ENCODE measurements at places on chromosomes 4 and X. TPM values are rescaled to one million over a fixed set of nuclear protein-coding genes. Genes with fewer than 3 reads are reported as not detected.
A peak's percentile ranks its signal among the peaks of the same experiment; 100 is the strongest.

DNA sequence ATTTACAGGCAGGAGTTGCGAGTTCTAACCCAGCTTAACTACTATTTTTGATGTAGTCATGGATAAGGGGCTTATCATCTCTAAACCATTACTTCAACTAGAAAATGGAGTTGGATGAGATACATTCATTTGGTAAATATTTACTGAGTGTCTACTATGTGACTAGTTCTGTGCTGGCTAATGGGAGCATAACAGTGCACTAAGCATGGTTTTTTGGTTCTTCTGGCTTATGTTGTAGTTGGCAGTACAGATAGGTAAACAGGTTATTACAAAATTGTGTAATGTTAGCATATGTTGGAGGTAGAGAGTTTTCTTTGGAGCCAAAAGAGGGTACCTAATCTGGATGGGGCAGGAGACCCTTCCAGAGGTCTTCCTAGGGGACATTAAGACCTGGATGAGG, 25.8 kb upstream of the PI4K2B start:
- H3K36me3 ChIP-seq, result no peaks in the 10 kb centered on the region
- H3K27ac ChIP-seq, result no peak overlapping the region
- no peaks in the 10 kb centered on the region for H3K27me3 ChIP-seq
- DNase-seq, result no peak
- no peak overlapping the region for H3K4me3 ChIP-seq
- H3K4me1 ChIP-seq, result no peaks in the 10 kb centered on the region

GRCh38 chrX:68365341-68365740, 68.0 kb downstream of the OPHN1 start:
- no peak overlapping the region for H3K27ac ChIP-seq
- H3K4me1 ChIP-seq, result no peaks in the 10 kb centered on the region
- no peaks in the 10 kb centered on the region for H3K27me3 ChIP-seq
- H3K4me3 ChIP-seq, result no peak overlapping the region
- DNase-seq, result no peak

DNA sequence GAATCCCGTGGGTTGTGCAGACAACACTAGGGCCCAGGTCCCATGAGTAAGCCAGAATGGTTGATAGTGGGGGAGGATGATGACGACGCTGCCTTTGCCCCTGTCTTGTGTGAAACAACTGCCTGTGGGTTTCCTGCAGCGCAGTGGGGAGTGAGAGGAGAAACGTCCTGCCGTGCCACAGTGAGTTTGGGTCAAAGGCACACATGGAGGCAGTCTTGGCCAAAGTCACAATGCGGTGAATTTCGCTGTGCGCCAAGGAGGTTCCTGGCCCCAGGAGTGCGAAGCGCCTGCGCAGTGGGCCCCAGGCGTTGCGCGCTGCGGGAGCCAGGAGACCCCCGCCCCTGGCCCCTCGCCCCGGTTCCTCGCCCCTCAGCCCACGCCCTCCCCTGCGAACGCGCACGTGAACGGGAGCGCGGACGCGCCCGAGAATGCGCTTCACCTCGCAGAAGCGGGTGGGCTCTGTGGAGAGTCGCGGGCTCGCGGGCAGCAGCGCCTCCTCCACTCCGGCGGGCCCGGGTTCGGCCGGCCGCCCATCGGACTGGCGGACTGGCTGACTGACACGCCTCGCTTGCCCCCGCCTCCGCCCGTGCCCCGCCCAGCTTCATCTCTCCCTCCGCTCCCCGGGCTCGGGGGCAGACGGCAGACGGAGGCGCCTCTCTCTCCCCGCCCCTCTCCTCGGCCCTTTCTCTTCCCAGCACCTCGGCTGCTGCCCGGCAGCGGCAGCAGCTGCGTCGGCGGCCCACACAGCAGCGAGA, at the start of gene NUDT10:
NUDT10 (plus strand) TSS at position 635 of the 755 bp plus-strand sequence. CDS start 144 bp downstream, outside the sequence.
- peak; percentile 17 for DNase-seq
- H3K27me3 ChIP-seq, result no peaks in the 10 kb centered on the region
- H3K36me3 ChIP-seq, result no peaks in the 10 kb centered on the region
- H3K27ac ChIP-seq, result no peak within 1 kb of the TSS

The TCEAL5 gene
- 0.28 TPM for total RNA-seq

- H3K4me3 ChIP-seq, result no peak overlapping the region
- no peaks in the 10 kb centered on the region for H3K27me3 ChIP-seq
- H3K27ac ChIP-seq, result no peak overlapping the region
- H3K4me1 ChIP-seq, result no peaks in the 10 kb centered on the region
- no peak for DNase-seq
- no peaks in the 10 kb centered on the region for H3K36me3 ChIP-seq
Observed at GRCh38 chr4:96162636-96163035, 322.7 kb downstream of the PDHA2 start.

- peaks cover 14% of the 10 kb centered on the region for H3K4me1 ChIP-seq
- no peaks in the 10 kb centered on the region for H3K36me3 ChIP-seq
- DNase-seq, result peak; percentile 22
- H3K27ac ChIP-seq, result no peak within 1 kb of the TSS
Observed at GRCh38 chr4:40749717-40750460, at the start of gene NSUN7. Gene NSUN7 (plus strand): TSS chr4:40749955. CDS start chr4:40750694, 739 bp downstream.

GRCh38 chr4:114562176-114562904, 36.3 kb upstream of the UGT8 start:
- no peak for DNase-seq
- no peaks in the 10 kb centered on the region for H3K4me1 ChIP-seq
- H3K27ac ChIP-seq, result no peak overlapping the region
- H3K36me3 ChIP-seq, result no peaks in the 10 kb centered on the region
- no peaks in the 10 kb centered on the region for H3K27me3 ChIP-seq

DNA sequence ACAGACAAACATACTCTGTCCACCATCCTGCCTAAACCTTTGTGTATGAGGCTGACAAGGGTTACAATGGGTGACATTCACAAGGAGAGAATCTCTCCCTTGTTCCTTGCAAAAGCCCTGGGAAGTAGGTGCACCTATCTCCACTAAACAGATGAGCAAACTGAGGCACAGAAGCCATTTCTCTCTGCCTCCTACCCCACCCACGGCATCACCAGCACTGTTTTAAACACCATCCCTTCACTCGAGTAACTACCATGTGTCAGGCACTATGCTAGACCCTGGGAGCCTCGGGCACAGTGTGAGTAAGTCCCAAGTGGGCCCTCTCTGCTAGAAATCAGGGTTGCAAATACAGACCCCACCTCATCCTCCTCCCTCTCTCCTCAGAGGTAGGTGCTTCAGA, 899 bp downstream of the LYAR start:
- DNase-seq, result no peak

GRCh38 chr4:71367546-71367945, 28.7 kb downstream of the SLC4A4 start:
- no peaks in the 10 kb centered on the region for H3K36me3 ChIP-seq
- no peak for DNase-seq
- no peaks in the 10 kb centered on the region for H3K27me3 ChIP-seq
- no peaks in the 10 kb centered on the region for H3K4me1 ChIP-seq

The ASB12 gene
- total RNA-seq, result 1.3 TPM

- no peaks in the 10 kb centered on the region for H3K4me1 ChIP-seq
- no peak overlapping the region for H3K4me3 ChIP-seq
- peaks cover 14% of the 10 kb centered on the region for H3K27me3 ChIP-seq
- no peaks in the 10 kb centered on the region for H3K36me3 ChIP-seq
- no peak for DNase-seq
Observed at GRCh38 chr4:8071766-8072165, 86.8 kb downstream of the ABLIM2 start.

DNA sequence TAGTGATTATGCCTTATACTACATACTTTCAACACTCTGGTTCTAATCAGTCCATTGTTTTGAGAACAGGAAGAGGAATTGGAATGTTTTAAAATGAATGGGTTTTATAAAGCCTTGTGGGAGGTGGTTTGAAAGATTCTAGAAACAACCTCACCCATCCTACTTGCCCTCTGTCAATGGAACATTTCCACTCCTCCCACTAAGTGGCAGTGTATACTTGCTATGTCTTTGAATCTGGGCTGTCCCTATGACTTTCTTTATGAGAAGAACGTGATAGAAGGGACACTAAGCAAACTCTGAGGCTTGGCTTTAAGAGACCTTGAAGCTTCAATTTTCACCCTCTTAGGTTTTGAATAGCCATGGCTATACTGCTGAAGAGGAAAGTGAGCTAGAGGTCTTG, 611.2 kb downstream of the PPP4R3C start:
- no peak overlapping the region for H3K27ac ChIP-seq
- H3K4me1 ChIP-seq, result no peaks in the 10 kb centered on the region
- H3K27me3 ChIP-seq, result no peaks in the 10 kb centered on the region
- H3K4me3 ChIP-seq, result no peak overlapping the region
- H3K36me3 ChIP-seq, result no peaks in the 10 kb centered on the region
- no peak for DNase-seq

- no peaks in the 10 kb centered on the region for H3K4me1 ChIP-seq
- no peak overlapping the region for H3K27ac ChIP-seq
- H3K36me3 ChIP-seq, result no peaks in the 10 kb centered on the region
- DNase-seq, result no peak
- H3K4me3 ChIP-seq, result no peak overlapping the region
- H3K27me3 ChIP-seq, result peaks cover 18% of the 10 kb centered on the region
Observed at GRCh38 chrX:153416781-153417450, 5.6 kb downstream of the ZFP92 start.

DNA sequence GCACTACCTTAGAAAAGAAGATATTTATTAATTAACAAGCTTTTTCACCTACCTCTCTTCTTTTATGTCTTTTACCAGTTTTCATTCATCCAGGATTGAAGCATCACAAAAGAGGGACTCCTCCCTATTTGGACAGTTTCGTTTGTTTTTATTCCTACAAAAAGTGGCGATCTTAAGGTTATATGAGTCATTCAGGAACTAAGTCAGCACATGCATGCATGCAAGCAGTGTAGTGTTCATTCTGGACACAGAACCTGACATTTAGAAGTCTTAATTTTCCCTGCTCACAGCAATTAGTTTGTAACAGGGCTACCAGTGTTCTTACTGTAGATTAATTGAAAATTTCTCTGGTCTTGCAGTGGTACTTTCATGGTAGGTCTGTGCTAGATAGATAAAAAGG, 47.9 kb upstream of the QRFPR start:
- H3K4me1 ChIP-seq, result no peaks in the 10 kb centered on the region
- H3K27ac ChIP-seq, result no peak overlapping the region
- H3K4me3 ChIP-seq, result no peak overlapping the region
- H3K27me3 ChIP-seq, result no peaks in the 10 kb centered on the region

DNA sequence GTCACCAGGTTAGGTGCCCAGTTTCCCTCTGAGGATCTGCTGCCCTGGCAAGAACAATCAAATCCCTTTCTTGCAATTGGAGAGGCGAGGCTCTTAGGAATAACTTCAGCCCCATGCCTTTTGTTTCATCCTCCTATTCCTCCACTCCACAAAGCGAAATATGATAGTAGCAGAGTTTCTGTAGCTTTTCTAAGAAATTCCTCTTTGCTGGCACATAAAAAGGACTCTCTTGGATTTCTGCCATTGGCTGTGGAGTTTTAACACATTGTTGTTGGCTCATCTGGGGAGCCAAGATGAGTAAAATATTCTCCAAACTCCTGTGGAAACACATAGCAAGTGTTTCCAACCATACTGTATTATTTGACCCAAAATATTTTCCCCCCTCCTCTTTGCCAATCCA, 11.0 kb upstream of the ADGRG2 start:
- no peaks in the 10 kb centered on the region for H3K27me3 ChIP-seq
- H3K4me1 ChIP-seq, result no peaks in the 10 kb centered on the region
- no peak overlapping the region for H3K4me3 ChIP-seq

DNA sequence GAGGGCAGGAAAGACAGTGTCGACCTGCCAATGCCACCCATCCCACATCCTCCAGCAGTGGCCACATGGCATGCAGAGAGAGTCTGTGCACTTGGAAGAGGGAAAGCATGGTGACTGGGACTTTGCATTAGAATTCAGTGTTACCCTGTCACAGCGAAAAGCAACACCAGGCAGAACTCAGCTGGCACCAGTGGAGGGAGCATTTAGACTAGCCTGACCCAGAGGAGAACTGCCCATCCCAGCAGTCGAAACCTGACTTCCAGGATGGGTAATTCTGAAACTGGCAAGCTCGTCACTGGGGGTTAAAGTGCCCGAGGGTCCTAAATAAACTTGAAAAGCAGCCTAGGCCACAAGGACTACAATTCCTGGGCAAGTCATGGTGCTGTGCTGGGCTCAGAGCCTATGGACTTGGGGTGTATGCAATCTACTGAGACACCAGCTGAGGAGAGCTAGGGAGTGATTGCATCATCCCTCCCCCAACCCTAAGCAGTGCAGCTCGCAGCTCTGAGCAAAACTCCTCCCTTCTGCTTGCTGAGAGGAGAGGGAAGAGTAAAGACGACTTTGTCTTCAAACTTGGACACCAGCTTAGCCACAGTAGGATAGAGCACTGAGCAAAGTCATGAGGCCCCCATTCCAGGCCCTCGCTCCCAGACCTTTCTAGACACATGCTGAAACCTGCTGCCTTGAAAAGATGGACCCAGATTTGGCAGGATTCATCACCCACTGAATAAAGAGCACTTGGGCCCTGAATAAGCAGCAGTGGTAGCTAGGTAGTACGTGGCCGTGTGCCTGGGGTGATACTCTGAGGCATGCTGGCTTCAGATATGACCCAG, 68.8 kb downstream of the DDX60L start:
- no peak overlapping the region for H3K4me3 ChIP-seq
- no peak overlapping the region for H3K27ac ChIP-seq
- peaks cover 28% of the 10 kb centered on the region for H3K4me1 ChIP-seq
- no peaks in the 10 kb centered on the region for H3K27me3 ChIP-seq

GRCh38 chrX:129577473-129577872, 37.4 kb downstream of the OCRL start:
- DNase-seq, result no peak
- no peak overlapping the region for H3K4me3 ChIP-seq
- H3K27ac ChIP-seq, result no peak overlapping the region
- peaks cover 3% of the 10 kb centered on the region for H3K4me1 ChIP-seq
- H3K36me3 ChIP-seq, result peaks cover 31% of the 10 kb centered on the region
- no peaks in the 10 kb centered on the region for H3K27me3 ChIP-seq

- no peak overlapping the region for H3K4me3 ChIP-seq
- no peak for DNase-seq
- no peaks in the 10 kb centered on the region for H3K27me3 ChIP-seq
- H3K36me3 ChIP-seq, result no peaks in the 10 kb centered on the region
Observed at GRCh38 chrX:110210417-110211139, 107.3 kb downstream of the AMMECR1 start.

DNA sequence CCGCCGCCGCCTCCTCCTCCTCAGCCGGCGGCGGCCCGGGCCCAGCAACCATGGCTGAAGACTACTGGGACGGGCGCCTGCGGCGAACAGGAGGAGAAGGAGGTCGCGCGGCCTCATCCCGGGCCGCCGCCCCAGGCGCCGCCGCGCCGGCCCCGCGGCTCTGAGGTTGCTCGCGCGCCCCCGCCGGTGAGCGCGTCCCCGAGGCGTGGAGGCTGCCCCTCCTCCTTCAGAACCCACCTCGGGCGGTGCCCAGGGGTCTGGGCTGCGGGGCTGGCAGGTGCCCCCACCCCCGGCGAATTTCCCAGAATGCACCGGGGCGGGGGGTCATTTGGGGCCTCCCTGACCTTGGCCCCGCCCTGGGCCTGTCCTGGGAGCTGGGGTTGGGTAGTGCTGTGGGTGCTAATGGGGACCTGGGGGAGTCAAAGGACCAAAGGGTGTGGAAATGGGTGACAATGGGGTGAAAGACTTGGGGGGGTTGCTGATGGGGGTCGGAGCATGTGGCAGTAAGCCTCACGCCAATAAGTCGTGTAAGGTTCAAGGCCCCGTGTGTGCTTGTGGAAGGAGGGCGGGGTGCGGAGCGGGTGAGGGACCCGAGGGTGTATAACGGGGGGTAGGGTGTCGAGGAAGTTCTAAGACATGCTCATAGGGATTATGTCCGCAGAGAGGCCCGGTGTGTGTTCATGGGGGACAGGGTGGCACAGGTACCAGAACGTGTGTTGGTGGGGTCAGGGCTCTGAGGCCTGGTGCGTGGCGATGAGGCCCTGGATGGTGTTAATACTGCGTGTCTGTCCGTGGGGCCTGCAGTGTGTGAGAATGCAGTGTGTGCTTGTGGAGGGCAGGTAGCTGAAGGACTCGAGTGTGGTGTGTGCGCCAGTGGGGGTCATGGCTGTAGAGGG, 687 bp downstream of the CDK16 start:
- H3K4me3 ChIP-seq, result peak overlapping the region; percentile 70
- H3K27me3 ChIP-seq, result no peaks in the 10 kb centered on the region
- H3K4me1 ChIP-seq, result peaks cover 35% of the 10 kb centered on the region
- peak overlapping the region; percentile 99 for H3K27ac ChIP-seq
- peak; percentile 42 for DNase-seq
